ENCODE measurements at places on chromosomes 12 and 14. TPM values are rescaled to one million over a fixed set of nuclear protein-coding genes. Genes with fewer than 3 reads are reported as not detected.

- peak overlapping the region; percentile 89 for H3K4me3 ChIP-seq
- no peak for DNase-seq
- H3K36me3 ChIP-seq, result no peaks in the 10 kb centered on the region
- peaks cover 69% of the 10 kb centered on the region for H3K4me1 ChIP-seq
- no peaks in the 10 kb centered on the region for H3K27me3 ChIP-seq
Measured at GRCh38 chr14:93113678-93114067, 2.1 kb downstream of the ITPK1 start.

Gene DAO
- total RNA-seq, result not detected

DNA sequence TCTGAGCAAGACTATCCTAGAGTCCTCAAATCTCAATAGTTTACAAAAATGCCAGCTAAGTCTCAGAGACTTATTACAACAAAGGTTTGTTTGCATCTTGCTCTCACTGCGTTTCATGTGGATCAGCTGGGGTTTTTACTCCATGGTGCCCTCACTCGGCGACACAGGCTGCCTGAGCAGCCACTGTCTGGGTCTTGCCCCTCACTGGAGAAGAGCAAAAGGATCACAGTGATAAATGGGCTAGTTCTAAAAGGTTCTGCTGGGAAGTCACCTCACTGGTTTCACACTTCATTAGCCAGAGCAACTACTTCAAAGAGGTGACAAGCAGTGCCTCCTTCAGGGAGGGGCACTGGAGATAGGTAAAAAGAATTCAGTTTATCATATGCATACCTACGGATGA, 392.0 kb downstream of the RPL10L start:
- no peaks in the 10 kb centered on the region for H3K4me1 ChIP-seq
- H3K36me3 ChIP-seq, result no peaks in the 10 kb centered on the region
- no peak for DNase-seq
- H3K4me3 ChIP-seq, result no peak overlapping the region
- no peaks in the 10 kb centered on the region for H3K27me3 ChIP-seq

Gene GALNT9
- 0.42 TPM for total RNA-seq

DNA sequence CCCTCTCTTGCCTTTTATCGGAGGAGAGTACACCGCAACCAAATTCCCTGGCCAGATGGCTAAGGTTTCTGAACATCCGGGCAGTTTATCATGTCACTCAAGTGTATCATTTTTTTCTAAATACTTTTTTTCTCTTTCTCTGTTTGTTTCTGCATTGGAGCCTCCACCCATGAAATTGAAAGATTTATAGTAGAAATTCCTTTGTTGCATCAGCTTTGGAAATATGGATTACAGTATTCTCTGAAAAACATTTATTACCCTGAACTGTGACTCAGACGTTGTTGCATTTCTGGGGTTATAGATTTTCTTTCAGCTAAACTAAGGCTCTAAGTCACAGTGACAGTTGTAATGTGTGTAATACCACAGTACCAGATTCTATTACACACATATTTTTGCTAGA, 187.0 kb downstream of the SPTSSA start:
- H3K27me3 ChIP-seq, result no peaks in the 10 kb centered on the region
- no peaks in the 10 kb centered on the region for H3K4me1 ChIP-seq
- no peak overlapping the region for H3K27ac ChIP-seq
- no peaks in the 10 kb centered on the region for H3K36me3 ChIP-seq
- H3K4me3 ChIP-seq, result no peak overlapping the region
